Left colon (tissue), 2 donors: ENCODE measurements at places on chromosomes 2 and 18. TPM values are rescaled to one million over a fixed set of nuclear protein-coding genes. Genes with fewer than 3 reads are reported as not detected.
A peak's percentile ranks its signal among the peaks of the same experiment; 100 is the strongest.

Gene TRIM54
- total RNA-seq: not detected

- no peak for DNase-seq
Measured at GRCh38 chr2:172564376-172564775, 8.5 kb downstream of the PDK1 start.

Gene MBD2
- total RNA-seq: 115 TPM

- DNase-seq: no peak
Measured at GRCh38 chr2:11589316-11589940, 55.6 kb downstream of the GREB1 start.

Gene GRB14
- 1.2 TPM for total RNA-seq

DNA sequence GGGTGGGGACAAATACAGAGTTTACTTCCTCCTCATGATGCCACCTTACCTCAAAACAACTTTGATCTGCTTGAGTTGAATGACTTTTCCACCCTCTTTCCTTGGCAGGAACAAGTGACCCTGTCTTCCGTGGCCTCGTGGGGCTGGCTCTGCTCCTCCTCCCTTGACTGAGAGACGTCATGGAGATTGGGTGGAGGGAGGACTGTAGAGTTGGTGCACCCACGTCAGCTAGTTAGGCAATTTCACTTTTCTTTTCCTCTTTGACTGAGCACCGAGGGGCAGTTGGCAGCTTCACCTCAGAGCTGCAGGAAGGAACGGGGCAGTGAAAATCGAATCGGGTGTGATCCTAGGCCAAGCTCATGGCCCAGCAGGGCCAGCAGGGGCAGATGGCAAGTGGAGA lies at the start of gene SP140:
Gene SP140 (plus strand): TSS at position 251 of the 400 bp plus-strand sequence. CDS start 109 bp downstream, at position 360.
- peak; percentile 58 for DNase-seq

Gene MYO5B
- total RNA-seq: 128 TPM

DNA sequence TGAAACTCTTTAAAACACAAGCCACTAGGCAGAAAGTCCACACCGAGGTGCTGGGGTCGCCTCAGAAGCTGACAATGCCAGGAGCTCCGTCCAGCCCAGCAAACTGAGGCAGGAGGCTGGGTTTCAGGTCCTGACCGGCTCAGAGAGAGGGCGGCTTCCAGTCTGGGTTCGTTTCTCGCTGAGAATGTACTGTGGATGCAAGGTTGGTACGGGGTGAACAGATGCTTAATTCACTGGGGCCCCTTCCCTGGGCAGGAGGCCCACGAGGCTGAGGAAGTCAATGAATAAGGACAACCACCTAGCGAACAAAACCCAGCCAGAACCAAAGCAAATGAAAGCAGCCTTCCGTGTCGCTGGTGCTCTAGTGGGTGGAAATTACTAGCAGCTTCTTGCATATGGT lies 142.0 kb downstream of the RTP5 start:
- DNase-seq: no peak

DNA sequence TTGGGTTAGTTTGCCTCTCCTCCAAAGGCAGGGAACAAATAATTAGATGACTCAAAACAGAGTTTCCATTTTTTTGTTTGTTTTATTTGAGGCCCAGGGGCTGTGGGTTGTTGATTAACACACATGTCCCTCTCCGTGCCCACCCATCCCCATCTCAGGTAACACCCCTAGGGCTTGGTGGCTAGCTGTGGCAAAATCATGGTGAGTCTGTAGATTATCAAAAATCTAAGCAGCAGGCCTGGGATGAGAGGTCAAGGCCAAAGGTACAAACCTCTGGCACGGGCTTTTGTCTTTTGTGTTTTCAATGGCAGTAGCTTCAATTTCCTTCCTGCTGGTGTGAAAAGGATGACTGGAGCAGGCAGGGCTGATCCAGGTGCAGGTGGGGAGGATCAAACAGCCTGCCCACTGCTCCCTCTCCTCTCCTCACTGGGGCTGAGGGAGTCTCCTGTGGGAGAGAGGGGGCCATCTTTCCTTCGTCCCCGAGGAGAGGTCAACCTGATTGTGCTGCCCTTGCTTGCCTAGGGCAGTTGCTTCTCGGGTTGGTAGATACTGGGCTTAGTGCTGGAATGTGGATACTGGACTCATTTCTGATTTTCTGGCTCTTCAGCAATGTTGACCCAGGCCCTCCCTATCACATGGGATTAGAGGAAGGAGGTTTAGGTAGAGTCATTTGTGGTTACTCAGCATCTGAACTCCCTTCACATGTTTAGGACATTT lies 31.9 kb upstream of the EML4 start:
- DNase-seq: no peak

Gene CYP26B1
- total RNA-seq: 1.6 TPM

Gene STARD6
- total RNA-seq: not detected

DNA sequence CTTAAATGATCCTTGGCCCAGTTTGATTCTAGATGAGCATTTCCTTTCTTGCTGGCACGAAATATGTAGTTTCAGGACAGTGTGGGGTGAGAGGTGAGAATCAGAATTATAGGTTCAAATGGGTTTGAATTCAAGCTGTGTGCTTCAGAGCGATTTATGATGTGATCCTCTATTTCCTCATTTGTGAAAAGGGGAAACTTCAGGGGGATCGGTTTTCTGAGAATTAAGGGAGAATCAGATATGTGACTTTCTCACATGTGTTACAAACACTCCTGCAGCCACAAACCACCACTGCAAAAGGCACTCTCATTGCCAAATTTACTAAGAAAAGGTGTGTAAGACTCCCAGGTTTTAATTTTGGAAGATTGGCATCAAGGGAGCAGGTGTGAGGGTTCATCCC lies 24.4 kb downstream of the HK2 start:
- no peak for DNase-seq

GRCh38 chr2:234694244-234695013 lies 197.5 kb upstream of the ARL4C start:
- DNase-seq: no peak

- DNase-seq: no peak
Measured at GRCh38 chr2:225486236-225486635, 86.7 kb downstream of the NYAP2 start.

- DNase-seq: peak; percentile 23
Measured at GRCh38 chr2:43001787-43002468, 209.5 kb upstream of the HAAO start.

GRCh38 chr2:187644486-187644885 lies 90.3 kb upstream of the TFPI start:
- no peak for DNase-seq

DNA sequence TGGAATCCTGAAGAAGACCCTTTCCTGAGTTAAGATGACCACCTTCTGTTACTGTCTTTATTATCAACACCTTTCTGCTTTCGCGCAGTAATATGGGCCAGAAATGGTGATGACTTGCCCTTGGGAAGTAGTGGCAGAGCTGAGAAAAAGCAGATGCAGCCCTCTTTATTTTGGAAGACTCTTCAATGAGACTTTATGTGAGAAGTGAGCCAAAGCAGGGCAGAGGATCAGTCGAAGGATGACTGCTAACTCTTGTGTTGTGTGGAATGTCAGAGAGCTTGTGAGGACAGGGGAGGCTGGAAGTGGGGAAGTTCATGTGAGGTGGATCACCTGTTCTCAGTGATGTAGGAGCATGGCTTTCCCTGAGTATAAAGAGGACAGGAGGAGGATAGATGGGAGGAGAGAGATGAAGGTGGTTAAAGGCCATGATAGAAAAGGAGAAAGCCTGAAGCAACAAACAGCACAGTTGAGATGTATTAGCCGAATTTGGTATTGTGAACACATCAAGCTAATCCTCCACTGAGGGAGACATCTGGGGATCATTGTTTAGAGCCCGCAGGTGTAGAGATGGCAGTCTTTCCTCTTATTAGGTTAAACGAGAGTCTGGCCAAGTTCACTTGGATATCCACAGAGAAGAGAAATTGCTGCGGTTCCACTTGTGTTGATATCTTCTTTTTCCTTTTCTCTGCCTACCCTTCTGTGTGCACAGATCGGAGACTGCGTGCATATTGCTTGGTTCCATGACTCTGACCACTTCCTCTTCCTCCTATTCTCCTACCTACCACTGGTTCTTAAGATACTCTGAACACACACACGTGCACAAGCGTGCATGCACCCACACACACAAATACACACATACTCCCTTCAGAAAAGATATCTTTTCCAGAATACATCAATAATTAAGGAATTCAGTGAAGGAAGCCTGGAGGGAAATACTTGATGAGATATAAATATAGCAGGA lies 67.4 kb downstream of the SLC9A2 start:
- no peak for DNase-seq

DNA sequence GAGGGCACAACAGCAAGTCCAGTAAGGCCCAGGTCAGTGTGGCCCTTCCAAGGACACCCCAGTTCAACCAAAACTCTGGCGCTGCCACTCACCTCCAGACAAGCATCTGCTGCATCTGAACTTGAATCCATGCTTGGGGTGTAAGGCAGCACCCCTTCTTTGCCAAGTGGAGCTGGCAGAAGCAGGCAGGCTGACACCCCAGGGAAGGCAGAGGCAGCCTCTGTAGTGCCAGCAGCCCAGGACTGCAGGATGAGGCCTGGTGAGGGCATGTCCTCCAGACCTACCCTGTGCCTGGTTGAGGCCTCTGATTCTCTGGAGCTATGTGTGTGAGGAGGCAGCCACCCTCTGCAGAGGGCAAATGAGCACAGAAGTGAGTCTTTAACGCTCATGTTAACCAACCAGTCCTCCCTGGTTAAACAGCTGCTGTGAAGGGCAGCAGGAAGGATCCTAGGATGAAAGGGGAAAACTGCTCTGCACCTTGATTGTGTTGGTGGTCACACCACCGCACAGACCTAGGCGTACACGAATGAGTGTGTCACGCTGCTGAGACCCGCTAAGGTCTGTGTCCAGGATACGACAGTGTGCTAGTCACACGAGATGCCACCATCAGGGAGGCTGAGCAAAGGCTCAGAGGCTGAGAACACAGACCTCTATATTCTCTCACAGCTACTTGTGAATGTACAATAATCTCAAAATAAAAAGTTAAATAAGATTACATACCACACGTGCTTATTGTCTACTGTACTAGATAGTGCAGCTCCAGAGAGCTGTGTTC lies 2.2 kb downstream of the PARD6G start:
- no peak for DNase-seq

GRCh38 chr2:203936949-203937348 lies 386 bp downstream of the ICOS start:
- DNase-seq: no peak

Gene OXER1
- 2.9 TPM for total RNA-seq

Gene RGPD4
- 0.08 TPM for total RNA-seq

DNA sequence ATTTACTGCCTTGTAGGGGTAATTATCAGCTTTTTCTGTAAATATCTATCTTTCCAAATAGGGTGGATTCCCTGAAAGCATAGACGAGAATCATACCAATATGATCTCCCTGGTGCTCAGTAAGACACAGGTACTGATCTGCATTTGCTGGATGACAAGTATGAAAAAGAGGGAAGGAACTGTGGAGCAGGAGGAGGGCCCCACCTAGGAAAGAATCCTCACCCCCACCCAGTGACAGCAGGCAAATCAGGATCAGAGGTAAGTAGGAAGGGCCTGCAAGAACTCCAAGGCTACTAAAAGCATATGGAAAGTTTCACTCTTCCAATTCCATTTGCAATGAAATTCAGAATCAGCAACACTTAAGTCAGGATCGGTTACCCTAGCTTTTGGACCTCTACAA lies 42.3 kb downstream of the METTL8 start:
- no peak for DNase-seq

Gene MC5R
- total RNA-seq: not detected

Gene ACVR1
- 13.6 TPM for total RNA-seq

Gene NEB
- 0.18 TPM for total RNA-seq

DNA sequence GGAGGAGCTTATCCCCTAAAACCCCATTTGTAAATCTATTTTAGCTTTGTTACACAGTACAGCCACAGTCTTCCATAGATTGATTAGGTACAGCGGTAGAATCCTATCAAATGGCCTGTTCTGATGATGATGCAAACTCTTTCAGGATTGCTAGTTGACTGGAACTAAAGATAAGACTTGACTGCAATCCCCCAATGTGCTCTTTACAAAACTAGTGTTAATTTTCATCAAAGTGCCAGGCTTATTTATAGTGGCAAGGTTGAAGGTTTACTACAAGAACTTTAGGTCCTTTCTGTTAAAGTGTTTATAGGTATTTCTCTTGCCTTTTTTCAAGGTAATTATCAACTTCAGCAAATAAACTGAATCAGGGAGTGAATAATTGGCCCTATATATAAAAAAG lies 9.0 kb upstream of the OTX1 start:
- DNase-seq: no peak
